Stimulated activated memory B cell treated with anti-CD40 and anti-IgM and Interleukin-4, amounts not matched to agents 10 μg/mL and 1 μg/mL and 100 μg/mL, for 72 hours (primary cell): ENCODE measurements at places on chromosomes 2 and 18.

DNA sequence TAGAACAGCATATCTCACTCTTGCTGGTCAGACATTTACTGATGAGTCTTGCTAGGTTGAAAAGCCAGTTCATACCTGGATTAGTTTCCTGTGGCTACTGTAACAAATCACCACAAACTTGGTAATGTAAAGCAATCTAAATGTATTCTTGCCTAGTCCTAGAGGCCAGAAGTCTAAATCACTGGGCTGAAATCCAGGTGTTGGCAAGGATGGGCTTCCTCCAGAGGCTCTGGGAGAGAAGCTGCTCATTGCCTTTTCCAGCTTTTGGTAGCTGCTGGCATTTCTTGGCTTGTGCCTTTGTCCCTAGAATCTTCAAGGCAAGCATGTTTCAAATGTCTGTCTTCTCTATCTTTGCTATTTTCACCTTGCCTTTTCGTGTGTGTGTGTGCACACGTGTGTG lies 62.3 kb upstream of the MAP4K3 start:
- no peak for ATAC-seq

- ATAC-seq, result no peak
Measured at GRCh38 chr2:64487256-64488049, 33.5 kb downstream of the LGALSL start.

GRCh38 chr18:8458546-8459215 lies 150.6 kb upstream of the RAB12 start:
- no peak for ATAC-seq

- ATAC-seq, result no peak
Measured at GRCh38 chr2:172070936-172071335, 14.4 kb upstream of the DLX1 start.

DNA sequence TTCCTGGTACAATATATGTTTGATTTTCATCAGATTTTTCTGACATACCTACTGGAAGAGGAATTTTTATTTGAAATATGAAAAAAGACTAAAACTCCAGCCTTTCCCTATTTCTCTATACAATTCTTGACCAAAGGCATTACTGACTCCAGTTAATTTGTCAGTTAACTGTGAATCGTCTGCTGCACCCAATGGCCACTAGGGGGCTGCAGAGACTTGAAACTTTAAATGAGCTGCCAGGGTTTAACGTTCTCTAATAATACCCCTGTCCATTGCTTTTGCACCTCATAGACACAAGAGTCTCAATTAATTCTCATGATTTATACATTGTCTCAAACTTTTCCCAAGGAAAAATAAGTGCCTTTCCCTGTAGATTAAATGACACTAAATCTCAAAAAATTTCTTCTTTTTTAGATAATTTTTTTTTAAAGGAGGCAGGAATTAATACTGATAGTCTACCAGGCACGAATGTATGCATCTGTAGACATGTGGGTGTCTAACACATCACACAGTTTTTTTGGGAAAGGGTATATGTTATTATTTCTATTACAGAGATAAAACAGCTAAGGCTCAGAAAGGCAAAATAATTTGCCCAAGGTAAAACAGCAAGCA lies 1.8 kb upstream of the ALK start:
- no peak for ATAC-seq

GRCh38 chr2:60954139-60954538 lies 63.4 kb upstream of the PEX13 start:
- peak; percentile 34 for ATAC-seq

- ATAC-seq, result no peak
Measured at GRCh38 chr2:234974501-234975385, 22.9 kb downstream of the SH3BP4 start.

DNA sequence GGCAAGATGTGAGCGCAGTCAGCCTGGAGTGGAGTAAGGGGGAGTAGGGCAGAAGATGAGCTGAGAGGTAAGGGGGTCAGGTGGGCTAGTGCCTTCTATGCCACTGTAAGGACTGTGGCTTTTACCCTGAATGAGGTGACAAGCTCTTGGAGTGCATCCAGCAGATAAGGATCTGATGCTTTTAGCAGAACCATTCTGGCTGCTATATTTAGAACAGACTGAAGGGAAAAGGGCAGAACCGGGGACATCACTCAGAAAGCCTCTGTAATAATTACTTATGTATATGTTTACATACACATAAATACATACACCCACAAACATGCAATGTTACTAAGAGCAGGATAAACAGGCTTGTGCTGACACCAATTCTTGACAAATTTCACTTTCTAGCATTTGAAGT lies 124.8 kb downstream of the DTNB start:
- no peak for ATAC-seq

- no peak for ATAC-seq
Measured at GRCh38 chr2:240201866-240202265, 61.4 kb upstream of the OTOS start.

GRCh38 chr2:12317814-12318426 lies 398.8 kb upstream of the TRIB2 start:
- no peak for ATAC-seq

GRCh38 chr2:187051350-187051749 lies 202.4 kb upstream of the ZSWIM2 start:
- no peak for ATAC-seq

DNA sequence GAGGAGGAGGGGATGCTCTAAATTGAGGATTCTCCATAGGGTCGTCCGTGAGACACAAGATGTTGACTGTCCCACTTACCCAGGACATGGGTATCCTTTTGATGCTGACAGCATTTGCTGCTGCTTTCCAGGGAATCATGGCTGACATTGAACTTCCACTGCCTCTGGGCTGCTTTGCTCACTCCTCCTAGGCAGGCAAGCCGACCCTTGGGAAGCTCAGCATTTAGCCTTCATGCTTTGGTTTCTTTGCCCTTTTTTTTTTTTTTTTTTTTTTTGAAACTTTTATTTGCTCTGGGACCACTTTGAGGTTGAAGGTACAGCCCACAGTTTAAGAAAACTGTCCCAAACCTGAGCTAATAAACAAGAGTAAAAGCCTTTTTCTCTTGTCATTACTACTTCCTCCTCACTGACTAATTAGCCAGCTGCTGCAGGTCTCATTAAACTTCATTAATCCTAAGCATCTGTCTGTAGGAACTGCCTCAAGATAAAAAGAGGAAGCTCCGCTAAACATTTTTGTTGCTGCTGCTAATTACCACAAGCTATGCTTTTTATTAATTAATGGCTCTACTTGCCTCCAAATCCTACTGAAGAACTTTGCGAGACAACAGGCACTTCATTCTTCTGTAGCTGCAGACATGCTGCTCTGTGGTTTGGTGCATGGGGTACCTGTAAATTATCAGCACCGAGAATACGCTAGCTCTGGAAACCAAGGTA lies 125.4 kb downstream of the SPTBN1 start:
- ATAC-seq, result peak; percentile 58

DNA sequence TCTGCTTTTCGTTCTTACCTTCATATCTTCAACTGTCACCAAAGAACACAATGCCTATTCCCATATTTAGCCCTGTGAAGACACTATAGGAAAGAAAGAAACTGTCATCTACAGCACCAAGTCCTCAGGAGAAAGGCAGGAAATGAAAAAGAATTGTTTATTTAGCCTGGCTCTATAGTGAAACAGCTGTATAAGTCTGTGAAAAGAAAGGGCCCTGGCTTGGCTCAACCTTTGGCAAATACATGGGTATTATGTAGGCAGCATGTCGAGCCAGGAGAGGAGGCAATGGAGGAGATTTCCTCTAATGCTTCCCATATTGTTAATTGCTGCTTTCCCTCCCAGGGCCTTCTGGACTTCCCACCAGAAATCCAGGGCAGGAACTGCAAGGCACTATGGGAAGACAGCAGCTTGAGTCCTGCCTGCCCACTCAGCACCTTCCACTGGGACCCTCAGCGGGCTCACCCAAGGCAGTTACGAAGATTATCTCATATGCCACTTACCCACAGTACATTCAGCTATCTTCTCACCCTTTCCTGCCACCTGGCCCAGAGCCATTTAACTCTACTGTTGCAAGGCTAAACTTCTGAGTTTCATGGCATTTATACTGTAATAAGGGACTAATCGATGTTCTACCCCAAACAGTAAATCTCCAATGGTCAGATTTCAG lies 30.1 kb downstream of the SLC8A1 start:
- ATAC-seq, result no peak

DNA sequence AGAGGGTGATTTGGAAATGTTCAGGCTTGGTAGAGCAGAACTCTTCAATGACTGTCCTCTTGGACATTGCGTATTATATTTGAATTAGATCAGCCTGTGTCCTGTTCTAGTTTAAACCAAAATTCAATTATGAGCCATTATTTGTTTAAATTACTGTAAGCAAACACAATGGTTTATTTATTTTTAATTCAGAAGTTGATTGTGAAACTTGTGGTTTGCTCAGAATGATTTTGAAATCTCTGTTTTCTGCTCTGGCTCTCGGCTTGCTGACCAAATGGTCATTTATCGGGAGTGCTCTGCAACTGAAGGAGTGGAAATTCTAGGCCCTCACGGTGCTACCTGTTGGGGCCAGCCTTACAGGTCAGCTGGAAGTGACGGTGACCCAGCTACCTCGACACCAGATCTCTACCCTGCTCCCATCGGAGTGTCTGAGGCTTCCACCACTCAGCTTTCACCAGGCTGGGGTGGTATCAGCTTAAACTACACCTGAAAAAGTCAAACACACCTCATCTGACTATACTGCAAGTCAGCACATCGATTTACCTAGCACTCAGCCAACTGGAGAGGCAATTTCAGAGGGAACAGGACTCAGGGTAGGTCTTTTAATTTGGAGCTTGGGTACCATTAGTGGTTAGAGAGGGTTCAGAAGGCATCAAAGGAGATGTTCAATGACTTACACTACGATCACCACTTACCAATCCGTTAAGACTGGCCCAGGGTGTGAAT lies 36.8 kb upstream of the GPD2 start:
- no peak for ATAC-seq

DNA sequence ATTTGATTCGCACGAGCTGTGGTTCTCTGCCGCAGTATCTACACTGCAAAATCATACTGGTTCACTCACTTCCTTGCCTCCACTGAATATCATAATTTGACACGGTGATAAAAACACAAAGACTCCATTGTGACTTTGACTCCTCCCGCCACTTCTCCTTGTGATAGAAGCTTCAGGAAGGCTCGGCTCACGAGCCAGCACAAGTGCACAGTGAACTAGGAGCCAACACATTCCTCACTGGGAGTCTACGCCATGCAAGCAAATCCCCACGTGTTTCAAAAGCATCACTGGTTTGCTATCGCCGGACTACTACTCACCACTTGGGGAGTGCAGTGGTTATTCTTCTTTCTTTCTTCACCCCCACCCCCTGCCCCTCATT lies 293.3 kb upstream of the PARD3B start:
- ATAC-seq, result peak; percentile 3

DNA sequence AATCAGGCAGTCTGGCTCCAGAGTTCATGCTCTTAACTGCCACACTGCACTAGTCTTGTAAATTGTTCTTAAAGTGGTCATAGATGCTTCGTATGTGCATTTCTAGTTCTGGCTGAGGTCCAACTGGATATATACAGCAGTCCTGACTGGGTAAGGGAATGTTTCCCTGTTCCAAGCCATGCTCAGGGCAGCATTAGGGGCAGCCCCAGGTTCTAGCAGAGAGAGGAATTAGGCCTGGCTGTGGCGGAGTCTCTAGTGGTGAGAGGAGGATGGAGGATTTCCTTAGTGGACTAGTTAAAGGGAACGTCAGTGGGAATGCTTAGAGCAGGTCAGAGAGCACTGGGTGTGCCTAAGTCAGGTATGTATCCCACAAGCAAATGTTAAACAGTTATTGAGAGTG lies 28.0 kb downstream of the UBE2E3 start:
- ATAC-seq, result no peak

DNA sequence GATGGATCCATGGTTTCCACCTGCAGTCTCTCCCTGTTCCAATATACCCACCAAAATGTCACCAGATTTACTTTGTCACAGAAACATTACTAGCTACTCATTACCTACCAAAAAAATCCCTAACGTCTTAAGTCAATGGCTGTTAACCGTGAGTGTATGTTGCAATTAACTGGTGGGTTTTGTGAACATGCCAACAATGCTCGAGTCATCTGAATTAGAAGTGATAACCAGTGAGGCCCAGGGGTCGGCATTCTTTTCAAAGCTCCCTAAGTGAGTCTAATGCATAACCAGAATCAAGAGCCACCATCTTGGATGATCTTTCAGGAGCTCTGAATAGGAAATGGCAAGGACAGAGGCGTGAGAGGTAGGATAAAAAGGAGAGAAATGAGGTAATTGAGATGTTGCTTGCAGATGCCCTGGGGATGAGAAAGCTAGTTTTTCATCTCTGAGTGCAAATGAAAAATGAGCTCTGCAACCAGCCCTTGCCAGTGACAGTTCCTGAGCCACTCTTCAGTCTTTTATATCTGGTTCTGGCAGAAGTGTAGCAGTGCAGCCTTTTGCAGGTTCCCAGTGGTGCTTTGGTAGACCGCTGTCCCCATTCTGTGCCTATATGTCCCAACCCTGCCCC lies 130.0 kb upstream of the RND3 start:
- ATAC-seq, result no peak

DNA sequence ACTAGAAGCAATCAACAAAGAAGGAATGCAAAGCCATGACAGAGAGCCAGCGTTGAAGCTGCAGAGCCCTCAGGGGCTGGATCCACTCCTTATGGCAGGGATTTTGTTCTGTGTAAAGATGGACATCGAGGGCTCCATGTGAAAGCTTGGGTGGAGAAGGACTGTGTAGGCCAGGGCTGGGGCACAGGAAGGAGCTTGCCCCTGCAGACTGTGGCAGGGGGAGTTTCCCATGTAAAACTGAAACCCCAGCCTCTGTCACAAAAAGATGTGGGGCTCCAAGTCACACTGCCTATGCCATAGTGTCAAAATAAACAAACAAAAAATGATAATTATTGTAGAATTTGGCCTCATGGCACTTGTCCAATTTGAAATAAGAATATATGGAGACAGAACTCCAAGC lies 408.7 kb upstream of the HS6ST1 start:
- ATAC-seq, result no peak

- no peak for ATAC-seq
Measured at GRCh38 chr18:8426401-8426800, 182.8 kb upstream of the RAB12 start.

GRCh38 chr2:218194880-218195279 lies 22.1 kb upstream of the ARPC2 start:
- ATAC-seq, result no peak

DNA sequence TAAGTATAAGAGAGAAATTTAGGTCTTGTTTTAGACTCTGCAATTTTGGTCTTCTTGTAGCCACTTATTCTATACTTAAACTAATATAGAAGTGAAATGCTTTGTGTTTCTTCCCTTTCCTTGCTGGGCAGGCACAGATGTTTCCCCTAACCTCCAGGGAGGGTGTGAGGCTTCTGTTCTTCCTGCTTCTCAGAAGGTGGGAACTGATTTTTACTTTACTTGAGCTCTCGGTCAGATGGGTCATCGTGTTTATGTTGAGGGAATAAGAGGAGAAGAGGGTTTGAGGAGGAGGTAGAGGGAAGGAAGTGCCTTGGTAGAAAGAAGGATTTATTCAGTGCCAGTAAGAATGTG lies 92.5 kb upstream of the CXCR4 start:
- no peak for ATAC-seq

DNA sequence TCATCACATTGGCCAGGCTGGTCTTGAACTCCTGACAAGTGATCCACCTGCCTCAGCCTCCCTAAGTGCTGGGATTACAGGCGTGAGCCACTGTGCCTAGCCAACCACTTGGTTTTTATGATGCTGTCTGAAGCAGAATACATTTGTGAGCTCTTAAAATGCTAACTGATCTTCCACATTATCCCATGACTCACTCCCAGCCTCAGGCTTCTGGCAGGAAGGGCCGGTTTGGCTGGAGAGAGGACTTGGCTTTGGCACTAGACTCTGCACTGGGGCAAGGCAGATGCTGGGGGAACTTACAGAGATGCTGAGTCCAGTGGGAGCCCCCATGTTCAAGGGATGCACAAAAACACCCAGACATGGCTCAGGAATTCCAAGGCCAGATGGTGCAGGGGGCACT lies 40.5 kb upstream of the SH3BP4 start:
- ATAC-seq, result no peak

GRCh38 chr2:216004697-216005283 lies 8.6 kb downstream of the MREG start:
- peak; percentile 80 for ATAC-seq
